Nephron progenitor cell (in vitro differentiated cells): ENCODE measurements at places on chromosomes 6 and 20.
A peak's percentile ranks its signal among the peaks of the same experiment; 100 is the strongest.

GRCh38 chr6:579339-579738 lies 77.6 kb downstream of the HUS1B start:
- DNase-seq = no peak

DNA sequence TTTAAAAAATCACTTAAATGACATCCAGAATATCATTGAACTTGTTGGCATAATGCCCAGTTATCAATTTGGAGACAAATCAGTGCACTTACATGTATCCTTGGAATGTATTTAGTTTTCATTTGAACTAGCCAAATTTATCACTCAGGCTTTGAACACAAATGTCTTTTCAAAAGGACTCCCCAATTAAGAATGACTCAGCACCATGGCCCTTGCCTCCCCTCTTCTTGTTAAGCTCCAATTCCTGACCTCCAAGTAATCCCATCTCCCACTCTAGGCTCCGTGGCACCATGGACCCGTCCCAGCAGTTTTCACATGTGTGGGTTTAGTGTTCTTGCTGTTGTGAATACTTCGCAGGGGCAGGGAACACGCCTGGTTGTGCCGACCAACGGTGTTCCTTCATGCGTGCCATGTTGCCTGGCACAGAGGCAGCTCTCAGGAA lies 2.7 kb downstream of the AKAP12 start:
- peak; percentile 26 for DNase-seq

DNA sequence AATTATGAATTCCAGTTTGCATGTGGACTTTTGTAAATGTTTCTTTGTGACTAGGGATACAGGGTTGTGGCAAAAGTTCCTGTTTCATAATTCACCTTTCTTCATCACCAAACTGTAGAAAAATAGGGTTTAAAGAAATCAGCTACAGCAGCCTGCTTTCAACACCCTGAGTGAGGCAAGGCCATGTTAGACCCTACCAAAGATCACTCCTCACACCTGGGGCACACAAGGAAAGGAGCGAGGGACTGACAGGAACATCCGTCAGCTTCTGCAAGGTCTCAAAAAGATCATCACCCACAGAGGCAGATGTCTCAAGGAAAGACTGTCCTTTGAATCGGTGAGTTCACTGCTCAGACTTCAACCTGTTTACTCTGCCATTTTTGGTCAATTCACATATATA lies 10.5 kb upstream of the STX11 start:
- no peak for DNase-seq

DNA sequence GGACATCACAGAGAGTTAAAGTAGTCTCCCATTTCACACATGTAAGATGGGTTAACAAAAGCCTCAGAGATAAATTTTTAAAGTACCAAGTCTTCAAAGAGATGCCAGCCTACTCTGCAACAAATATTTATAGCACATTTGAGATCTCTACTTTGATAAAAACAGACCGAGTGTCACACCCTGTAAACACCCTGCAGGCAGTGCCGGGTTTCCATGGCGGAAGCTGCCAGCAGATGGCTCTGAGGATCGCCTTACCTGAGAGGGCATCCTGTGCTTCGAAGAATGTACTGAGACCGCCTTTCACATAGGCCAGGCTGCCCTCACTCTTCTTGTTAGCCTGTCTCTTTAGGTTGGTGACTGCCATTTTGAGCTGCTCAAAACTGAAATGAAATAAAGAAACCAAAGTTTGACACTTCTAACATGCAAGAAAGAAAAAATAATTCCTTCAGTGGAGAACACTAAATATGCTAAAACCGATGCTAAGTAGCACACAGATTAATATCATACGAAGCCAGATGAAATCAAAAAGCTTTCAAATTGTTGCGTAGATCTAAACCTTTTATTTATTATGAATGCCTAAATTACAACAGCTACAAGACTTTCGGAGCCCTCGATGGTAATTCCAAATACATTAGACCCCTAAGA lies 39.3 kb downstream of the HUS1B start:
- no peak for DNase-seq

GRCh38 chr6:127860723-127861122 lies 40.1 kb downstream of the THEMIS start:
- DNase-seq = no peak

- no peak for DNase-seq
These were observed 17.6 kb downstream of the ARID1B start for GRCh38 chr6:156794546-156795354.

- no peak for DNase-seq
These were observed 1378.6 kb upstream of the DEFB115 start for GRCh38 chr20:29878777-29879442.
